ENCODE measurements at places on chromosomes 12 and 14.

GRCh38 chr14:84581041-84581440 lies 948.9 kb upstream of the FLRT2 start:
- no peak for DNase-seq

- DNase-seq, result no peak
Measured at GRCh38 chr12:81075539-81075938, 2.3 kb upstream of the ACSS3 start.

GRCh38 chr14:54344445-54344844 lies 52.4 kb upstream of the CDKN3 start:
- no peak for DNase-seq

DNA sequence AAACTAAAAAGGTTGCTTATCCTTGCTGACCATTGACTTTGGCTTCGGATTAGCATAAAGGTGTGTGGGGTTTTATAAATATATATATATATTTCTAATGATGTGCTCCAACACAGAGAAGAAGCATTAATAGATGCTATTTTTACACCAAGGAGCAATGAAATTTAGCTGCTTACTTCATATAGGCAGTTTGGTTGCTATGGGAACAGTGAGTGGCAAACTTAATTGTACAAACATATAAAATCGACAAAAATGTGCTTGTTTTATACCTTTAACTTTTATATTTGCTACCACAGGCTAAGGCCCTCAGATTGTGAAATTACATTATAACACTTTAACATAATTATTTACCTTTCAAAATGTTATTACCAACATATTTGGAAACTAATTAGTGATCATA lies 303.4 kb downstream of the SEC23A start:
- no peak for DNase-seq

GRCh38 chr14:35299708-35300107 lies 7.5 kb downstream of the PSMA6 start:
- DNase-seq, result no peak

DNA sequence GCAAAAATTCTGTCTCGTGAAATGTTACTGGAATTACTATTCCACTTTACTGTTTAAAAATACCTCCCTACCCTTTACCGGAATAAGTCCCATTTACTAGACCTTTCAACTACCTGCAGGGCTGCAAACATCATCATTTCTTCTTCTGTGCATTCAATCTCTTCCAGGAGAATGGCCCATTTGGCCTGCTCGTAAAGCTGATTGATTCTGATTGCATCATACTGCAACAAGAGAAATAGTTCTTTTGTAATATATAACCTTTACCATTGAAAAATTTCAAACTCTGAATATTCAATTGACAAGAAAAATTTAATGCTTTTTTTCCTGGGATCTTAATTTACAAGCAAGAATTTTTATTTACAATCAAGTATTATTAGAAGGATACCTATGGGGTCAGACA lies 72.4 kb downstream of the FERMT2 start:
- DNase-seq, result no peak

GRCh38 chr12:70042675-70043074 lies 200.6 kb upstream of the CNOT2 start:
- DNase-seq, result no peak

GRCh38 chr14:26394150-26394810 lies 203.6 kb downstream of the NOVA1 start:
- peak; percentile 27 for DNase-seq

GRCh38 chr14:105473677-105474482 lies 741 bp upstream of the CRIP2 start:
- peak; percentile 82 for DNase-seq

DNA sequence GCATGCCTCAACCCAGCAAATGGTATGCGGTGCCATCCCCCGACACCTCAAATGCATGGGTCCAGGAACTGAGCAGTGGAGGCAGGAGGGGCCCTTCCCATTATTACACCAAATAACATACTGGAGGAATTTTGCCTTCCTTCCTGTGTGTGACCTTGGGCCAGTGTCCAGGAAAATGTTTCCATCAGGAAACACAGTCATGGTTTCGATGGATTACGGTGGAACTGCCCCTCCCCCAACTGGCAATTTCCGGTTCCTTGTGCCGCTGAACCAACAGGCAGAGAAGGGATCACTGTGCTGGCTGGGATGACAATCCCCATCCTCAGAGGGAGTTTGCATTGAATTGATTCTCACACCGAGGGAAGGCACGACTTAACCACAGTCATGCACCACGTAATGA lies 9.1 kb upstream of the CDC42BPB start:
- DNase-seq, result no peak

- no peak for DNase-seq
Measured at GRCh38 chr12:14153803-14154202, 172.4 kb upstream of the GRIN2B start.

DNA sequence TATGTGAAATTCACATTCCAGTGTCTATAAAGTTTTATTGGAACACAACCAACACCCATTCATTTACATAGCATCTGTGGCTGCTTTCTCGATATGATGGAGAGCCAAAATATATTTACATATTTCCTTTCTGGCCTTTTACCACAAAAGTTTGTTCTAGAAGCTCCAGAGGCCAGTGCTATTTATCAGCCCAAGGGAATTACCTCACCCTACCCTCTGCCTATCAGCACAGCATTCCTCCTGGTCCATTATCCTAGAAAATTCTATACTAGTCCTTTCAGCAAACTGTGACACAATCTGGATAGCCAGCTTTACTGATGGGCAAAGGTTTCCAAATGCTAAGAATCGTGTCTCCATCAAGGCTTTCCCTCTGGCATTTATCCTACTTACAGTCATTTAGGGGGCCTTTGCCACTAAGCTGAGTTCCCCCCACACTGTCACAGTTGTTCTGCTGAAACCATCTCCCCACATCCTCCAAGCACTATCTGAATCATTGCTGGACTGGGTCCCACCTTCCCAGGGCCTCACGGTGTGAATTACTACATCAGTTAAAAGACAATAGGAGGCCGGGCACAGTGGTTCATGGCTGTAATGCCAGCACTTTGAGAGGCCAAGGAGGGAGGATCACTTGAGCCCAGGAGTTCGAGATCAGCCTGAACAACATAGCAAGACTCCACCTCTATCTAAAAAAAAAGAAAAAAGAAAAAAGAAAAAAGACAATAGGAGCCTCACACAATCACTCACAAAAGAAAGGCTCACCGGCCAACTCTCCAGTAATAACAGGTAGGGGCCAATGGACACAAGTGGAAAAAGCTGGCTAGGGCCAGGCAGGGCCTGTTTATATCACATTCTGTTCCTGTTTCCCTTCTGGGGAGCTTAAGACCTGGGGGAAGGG lies 12.1 kb downstream of the SYNE3 start:
- DNase-seq, result no peak

GRCh38 chr12:99026332-99027054 lies 381.4 kb downstream of the APAF1 start:
- DNase-seq, result no peak

DNA sequence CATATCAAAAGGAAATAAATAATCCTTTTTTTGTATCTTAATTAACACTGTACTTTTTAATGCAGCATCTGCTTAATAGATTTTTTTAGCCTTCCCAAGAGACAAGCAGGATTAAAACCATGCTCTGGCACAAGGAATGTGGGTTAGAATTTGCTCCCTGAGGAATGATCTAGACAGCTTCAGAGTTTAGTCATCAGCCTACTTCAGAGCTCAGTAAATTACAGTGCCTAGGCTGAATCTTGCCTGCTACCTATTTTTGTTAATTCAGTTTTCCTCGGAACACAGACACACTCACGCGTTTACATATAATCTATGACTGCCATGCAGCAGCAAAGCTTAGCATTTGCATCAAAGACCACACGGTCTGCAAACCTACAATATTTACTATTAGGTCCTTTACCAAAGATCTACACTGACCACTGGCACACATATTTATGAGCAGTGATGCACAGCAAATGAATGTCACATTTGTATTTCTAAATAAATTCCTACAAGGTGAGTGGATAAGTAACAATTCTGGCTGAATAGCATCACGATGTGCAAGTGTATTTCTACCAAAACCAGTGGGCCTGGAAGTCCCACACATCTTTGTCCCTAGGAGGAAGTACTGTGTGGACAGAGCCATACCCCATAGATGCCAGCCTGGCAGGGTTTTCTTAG lies 309.8 kb upstream of the TMEM132C start:
- no peak for DNase-seq

DNA sequence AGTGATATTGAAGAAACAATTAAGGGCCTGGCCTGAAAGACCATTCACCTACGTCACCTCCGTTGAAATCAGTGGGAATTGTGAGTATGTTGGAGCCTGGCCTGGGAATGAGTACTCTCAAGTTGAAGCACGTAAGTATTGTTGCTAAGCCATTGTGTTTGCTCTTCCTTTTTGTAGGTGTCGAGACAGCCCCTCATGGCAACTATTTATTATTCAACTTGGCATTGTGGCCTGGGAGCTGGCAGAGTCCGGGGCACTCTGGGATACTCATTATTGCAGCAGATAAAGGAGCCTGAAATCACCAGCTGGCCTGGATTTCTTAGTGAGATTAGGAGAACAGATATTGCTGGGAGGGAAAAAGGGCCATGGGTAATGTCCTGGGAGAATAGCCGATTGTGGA lies 147.4 kb downstream of the C12orf75 start:
- no peak for DNase-seq

DNA sequence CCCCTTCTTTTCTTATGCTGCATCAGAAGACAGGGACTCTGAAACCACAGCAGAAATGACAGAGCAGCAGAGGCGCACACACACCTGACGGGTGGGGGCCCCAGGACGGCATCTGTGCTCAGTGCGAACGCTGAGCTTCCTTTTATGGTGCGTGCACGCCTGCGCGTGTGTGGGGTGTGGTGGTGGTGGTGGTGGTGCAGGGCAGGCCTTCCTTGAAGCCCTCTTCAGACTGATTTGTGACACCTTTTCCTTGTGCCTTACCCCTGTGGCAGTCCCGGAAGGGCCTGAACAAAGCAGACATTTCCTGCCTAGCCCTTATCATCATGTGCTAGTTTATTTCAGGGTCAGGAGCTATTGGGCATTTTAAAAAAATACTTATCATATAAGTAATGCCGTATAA lies 75.7 kb downstream of the TSPAN9 start:
- no peak for DNase-seq

DNA sequence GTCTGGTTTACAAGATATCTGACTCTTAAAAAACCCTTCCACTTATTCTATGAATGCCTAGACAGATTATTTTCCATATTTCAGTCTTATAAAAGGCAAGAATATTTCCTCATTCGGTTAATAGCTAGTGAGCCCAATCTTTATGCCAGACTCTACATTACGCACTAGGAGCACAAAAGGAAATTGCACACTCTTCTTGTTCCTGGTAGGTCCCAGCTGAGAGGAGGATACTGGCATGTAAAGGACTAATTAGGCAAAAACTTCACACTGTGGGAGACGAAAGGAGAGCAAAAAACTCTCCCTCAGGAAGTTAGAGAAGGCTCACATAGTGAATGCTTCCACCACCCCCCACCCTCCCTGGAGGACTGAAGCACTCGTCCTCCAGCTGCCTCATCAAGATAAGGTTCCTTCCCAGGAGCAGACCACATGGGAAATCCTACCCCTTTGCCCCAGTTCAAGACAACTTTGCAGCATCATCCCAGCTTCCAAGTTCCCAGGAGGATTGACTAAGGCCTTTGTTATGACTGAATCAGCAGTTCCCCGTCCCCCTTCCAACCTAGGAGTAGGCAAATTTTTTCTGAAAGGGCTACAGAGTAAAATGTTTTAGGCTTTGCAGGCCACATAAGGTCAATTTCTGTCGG lies 14.5 kb downstream of the CAPZA3 start:
- no peak for DNase-seq

GRCh38 chr12:96075560-96075959 lies 40.2 kb upstream of the LTA4H start:
- DNase-seq, result no peak

- no peak for DNase-seq
Measured at GRCh38 chr12:98253207-98254037, 262.0 kb upstream of the TMPO start.

DNA sequence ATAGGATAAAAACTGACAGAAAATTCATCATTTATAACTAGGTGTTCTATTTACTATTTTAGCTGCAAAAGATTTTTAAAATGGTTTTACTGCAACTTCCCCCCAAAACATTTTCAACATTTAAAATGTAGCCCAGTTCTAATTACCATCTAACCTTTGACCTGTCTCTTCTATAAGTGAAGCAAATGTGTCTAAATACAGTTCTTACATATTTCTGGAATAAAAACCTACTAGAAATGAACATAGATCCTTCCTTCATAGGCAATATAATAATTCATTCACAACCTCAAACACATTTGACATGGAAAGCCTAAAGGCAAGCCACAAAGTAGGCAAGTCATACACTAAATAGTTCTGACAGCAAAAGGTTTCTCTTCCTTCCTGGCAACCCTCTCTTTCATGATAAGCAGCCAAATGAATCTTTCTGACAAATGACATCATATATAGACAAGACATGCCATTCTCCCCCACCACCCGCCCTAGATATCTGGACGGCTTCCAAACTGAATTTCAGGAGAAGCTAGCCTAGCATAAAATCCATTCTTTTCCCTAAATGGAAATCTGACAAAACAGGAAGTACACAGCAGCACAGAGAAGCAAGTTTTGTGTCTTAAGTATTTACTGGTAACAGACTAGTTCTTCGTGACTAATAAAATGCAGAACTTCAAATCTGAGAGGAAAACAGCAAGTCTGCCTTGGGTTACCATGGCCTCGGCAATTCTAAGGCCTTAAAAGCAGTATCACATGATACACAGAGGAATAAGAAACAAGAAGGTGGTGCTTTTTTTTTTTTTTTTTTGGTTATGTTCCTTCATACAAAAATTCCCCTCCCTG lies 17.2 kb upstream of the ARID4A start:
- DNase-seq, result peak; percentile 17

GRCh38 chr12:107436376-107436775 lies 249.2 kb upstream of the PWP1 start:
- no peak for DNase-seq

GRCh38 chr12:24960222-24960855 lies 11.4 kb upstream of the BCAT1 start:
- DNase-seq, result peak; percentile 29

DNA sequence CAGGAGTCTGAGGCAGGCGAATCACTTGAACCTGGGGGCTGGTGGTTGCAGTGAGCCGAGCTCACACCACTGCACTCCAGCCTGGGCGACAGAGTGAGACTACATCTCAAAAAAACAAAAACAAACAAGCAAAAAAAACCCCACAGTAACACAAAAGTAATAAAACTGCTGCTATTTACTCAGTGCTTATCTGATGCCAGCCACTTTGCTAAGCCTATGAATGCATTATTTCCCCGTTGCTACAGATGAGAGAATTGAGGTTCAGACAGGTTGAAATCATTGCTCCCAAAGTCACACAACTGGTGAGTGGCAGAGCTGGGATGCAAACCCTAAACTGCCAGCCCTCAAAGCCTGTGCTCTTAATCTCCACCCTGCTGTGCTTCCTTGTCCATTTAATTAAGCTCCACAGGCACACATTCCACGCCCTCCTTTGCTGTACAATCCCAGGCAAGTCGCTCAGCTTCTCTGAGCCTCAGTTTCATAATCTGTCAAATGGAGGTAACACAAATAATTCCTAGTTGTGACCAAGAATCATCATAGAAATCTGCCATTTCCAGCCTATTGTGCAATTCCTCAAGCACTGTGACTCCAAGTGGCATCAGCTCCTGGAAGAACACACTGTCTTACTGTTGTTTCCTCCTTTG lies 5.7 kb upstream of the OAS3 start:
- DNase-seq, result no peak

GRCh38 chr14:96746101-96746500 lies 51.1 kb upstream of the VRK1 start:
- DNase-seq, result no peak

- DNase-seq, result no peak
Measured at GRCh38 chr12:122080149-122081082, 1.9 kb downstream of the MLXIP start.
